Omental fat pad (tissue), 4 donors: ENCODE measurements at places on chromosomes 3 and 15. TPM values are rescaled to one million over a fixed set of nuclear protein-coding genes. Genes with fewer than 3 reads are reported as not detected.

Gene VIPR1
- 2.9 TPM for total RNA-seq

DNA sequence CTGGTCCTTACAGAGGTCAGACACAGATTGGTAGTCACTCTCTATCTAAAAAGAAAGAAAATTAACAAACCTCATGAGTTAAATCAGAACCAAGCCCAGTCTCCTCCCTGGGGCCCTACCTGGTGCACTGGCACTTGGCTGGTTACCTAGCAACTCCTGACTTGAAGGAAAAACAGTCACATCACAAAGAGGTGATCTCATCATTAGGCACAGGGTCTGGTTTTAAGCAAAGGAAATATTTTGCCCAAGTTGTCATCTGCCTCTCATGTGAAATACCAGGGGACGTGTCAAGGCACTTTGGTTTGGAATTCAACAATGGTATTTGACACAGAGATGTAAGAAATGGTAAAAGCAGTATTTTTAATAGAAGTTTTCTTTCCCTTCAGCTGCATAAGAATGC lies 47.7 kb upstream of the FMN1 start:
- no peak for DNase-seq

GRCh38 chr15:95405447-95405846 lies 925.1 kb upstream of the NR2F2 start:
- no peak for DNase-seq

DNA sequence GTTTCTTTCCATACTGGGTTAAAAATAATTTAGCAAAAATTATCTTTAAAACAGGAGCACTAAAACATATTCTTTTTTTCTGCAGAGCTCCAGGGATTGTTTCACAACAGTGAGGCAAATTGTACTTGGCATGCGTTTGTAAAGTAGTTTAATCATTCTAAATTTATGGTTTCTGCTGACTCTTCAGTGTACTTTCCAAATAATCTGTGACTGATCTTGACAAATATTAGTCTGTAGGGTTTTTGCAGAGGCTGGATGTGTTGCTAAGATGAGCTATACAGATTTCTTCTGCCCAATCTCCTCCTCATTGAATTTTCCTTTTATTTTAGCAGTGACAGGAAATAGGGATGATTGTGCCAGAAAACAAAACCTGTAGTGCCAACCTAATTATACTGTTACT lies 328.0 kb upstream of the MANF start:
- no peak for DNase-seq

- DNase-seq = no peak
Observed at GRCh38 chr15:31023841-31024240, 32.4 kb upstream of the MTMR10 start.

- no peak for DNase-seq
Observed at GRCh38 chr3:61087465-61087864, 163.8 kb downstream of the FHIT start.

DNA sequence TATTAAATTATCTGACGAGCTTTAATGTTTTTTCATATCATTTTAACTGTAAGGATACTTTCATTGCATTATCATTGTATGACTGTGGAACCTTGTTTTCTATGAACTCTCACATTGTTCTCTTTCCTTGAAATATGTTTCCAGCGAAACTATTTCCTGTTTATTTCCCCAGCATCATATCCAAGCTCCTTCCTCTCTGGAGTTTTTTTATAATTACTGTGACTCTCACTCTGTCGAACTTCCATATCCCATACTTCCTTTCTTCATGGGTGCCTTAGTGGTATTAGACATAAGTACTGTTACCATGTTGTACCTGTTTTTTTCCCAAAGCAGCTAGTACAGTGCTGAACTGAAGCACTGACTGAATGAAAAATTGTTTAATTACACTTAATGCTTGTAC lies 373.6 kb upstream of the CNTN3 start:
- no peak for DNase-seq

DNA sequence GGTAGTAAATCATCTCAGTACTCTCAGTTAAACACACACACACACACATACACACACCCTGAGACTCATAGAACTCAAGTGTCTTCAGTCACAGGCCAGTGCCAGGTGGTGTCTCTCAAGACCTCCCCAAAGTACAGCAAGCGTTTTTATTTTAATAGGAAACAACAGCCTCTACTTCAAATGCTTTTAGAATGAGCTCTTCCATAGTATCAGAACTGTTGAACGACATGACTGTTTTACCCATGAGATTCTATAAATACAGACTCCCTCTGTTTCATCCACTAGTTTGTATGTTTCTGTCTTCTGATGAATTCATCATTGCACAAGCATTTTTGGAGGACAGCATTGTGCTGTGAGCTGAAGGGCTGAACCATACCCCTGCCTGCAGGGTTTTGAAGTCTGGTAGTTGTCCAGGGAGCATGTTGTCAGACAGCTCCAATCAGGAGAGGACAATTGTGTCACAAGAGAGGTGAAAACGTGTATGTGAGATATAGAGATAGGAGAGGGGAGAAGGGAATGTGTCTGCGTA lies 201.0 kb upstream of the BCL6 start:
- no peak for DNase-seq
